GDM1 (cell line): ENCODE measurements at places on chromosomes 7 and 10.

DNA sequence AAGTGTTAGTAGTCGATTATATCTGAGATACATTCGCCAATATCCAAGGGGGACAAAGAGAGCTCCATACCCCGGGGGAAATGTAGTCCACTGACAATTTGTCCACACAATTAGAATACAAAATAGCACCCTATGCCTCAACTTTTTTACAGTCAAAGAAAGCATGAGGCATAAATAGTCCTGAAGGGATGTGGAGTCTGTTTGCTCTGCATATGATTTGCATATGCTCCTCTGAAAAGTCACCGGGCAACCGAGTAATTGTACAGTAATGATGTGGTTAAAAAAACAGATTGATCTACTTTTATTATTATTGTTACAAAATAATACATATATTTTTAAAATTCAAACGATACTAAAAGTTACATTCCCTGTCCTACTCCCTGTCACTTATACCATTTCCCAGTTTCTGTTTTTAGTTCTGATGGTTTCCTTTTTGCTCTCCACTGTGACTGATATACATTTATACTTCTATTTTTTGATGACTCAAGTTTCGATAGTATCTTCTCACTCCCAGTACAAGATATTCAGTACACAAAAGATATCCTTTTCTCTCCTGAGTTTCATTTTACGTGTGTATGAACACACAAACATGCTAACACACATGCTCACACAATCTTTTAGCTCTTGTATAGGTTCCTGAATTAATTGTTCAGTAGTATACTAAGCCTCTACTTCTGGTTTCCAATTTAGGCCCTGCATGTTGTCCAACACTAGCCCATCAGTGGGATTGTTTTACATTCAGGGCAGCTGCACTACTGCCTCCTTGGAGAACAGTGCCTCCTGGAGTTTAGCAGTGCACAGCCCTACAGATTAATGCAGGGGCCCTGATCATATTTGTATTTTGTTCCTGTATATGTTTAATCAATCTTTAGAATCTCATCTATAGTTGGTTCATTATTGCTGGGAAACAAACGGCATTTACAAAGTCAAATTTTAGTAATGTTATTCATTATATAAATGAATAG, 130.9 kb downstream of the TES start:
- DNase-seq, result no peak

- DNase-seq, result no peak
Measured at GRCh38 chr10:31207636-31208035, 111.4 kb upstream of the ZEB1 start.

DNA sequence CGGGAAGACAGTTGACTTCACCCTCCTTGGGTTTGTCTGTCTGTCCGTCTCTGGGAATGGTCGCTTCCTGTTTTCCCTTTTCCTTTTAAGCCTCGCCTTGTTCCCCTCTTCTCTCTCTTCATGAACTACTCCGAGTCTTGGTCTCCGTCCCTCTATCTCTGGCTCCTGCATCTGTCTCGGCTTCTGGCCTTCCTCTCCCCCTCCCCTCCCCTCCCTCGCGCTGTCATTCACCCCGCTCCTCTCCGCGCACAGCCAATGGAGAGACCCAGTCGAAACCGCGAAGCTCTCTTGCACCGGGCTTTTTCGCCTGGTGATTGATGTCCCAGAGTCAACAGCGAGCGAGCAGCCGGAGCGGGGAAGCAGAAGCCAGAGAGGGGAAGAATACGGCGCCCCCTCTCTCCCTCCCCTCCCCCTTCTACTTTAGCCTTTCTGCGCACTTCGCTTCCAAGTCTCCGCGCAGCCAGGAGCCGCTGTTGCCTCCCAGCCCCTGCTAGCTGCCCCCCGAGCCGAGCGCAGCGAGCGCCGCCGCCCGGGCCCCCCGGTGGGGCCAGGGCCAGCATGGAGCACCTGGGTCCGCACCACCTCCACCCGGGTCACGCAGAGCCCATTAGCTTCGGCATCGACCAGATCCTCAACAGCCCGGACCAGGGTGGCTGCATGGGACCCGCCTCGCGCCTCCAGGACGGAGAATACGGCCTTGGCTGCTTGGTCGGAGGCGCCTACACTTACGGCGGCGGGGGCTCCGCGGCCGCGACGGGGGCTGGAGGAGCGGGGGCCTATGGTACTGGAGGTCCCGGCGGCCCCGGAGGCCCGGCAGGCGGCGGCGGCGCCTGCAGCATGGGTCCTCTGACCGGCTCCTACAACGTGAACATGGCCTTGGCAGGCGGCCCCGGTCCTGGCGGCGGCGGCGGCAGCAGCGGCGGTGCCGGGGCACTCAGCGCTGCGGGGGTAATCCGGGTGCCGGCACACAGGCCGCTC, at the start of gene TLX1:
Gene TLX1, plus strand, starts transcription at position 317 of the 978 bp plus-strand sequence. Its CDS starts 242 bp downstream, at position 559.
- peak; percentile 91 for DNase-seq

GRCh38 chr10:29304995-29305335, 16.1 kb downstream of the LYZL1 start:
- no peak for DNase-seq

DNA sequence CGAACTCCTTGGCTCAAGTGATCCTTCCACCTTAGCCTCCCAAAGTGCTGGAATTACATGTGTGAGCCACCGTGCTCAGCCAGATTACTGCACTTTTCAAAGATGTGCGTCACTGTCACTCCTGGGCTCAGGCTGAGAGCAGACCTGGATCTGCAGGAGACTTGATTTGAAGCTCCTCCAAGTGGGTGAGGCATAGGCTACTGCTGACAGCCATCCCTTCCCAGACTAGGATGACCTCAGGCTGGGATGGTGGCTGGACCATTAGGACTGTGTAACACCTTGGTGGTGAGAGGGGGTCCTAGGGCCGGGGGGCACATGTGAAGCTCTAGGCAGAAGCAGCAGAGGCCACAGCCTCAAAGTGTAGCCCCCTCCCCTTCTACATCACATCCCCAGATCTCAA, 8.2 kb upstream of the SRRM3 start:
- no peak for DNase-seq

DNA sequence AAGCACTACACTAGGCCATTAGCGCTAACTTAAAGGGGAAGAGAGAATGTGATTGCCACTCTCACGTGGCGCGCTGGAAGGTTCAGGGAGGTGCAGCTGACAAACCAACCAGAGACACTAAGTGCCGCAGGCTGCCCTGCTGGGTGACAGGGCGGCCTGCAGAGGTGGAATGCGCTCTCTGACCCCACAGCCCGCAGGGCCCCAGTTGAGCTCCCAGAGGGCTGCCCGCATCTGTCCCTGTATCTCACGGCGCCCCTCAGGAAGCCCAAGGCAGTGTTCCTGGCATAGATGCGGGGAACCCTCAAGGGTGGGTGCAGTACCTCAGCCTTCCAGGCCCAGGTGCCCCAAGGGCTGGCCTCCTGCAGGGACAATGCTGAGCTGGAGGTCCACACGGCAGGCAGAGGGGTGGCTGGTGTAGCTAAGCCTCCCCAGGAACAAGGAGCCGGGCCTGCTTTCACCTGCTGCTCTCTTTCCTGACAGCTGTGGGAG, 66.6 kb downstream of the CALML3 start:
- no peak for DNase-seq

- no peak for DNase-seq
Measured at GRCh38 chr7:147659036-147659995, 931.2 kb upstream of the C7orf33 start.

DNA sequence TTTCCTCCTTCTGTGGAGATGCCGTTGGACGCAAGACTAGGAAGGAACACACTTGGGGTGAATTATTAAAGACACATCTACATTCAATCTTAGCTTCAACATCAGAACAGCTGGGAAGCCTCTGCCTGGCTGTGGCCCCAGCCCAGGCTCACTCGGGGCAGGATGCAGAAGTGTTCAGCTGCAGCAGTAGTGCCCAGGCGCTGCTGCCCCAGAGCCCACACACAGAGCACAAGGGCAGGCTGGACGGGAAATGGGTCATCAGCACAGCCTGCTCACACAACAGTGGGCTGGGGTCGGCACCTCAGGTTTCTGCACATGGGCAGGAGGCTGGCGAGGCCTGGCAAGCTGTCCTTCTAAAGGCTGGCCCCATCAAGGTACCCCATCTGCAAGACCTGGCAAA, 42.5 kb downstream of the NOD1 start:
- DNase-seq, result no peak

DNA sequence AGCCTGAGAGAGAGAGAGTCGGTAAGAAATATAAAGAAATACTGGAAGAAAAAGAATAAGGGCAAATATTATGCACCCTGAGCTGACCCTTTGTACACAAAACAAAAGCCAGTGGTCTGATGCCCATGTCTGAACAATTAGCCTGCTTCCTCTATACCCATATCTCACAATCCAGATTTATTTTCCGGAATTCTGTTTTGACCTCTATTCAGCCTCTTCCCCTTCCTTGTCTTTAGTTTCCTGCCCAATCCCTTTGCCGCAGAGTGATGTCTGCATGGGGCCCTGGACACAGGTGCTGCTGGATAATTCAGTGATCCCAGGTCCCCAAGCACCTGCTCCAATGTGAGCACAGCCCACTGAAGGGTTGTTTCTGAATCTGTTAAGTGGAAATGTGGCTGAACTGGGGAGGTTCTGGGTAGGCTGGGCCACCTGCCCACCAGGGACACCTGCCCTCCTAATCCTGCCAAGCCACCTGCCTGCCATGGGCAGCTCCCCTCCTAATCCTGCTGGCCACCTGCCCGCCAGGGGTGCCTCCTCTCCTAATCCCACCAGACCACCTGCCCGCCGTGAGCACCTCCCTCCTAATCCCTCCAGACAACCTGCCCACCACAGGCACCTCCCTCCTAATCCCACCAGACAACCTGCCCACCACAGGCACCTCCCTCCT, 23.0 kb downstream of the ADGRA1 start:
- DNase-seq, result no peak

GRCh38 chr10:75261813-75262705, 26.3 kb upstream of the COMTD1 start:
- no peak for DNase-seq

DNA sequence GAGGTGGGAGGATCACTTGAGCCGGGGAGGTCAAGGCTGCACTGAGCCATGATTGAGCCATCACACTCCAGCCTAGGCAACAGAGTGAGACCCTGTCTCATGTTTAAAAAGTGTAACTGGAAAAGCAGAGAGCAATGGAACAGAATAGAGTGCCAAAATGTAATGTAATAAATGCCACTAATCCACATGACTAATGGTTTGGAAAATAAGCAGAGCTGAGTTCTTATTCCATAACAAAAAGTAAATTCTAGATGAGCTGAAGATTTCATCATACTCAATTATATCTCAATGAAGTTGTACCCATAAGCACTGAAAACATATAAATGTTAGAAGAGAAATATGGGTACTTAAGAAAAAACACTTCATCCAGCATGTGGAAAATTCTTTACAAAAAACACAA, 132.6 kb downstream of the USP6NL start:
- no peak for DNase-seq

GRCh38 chr10:125629758-125630376, 53.1 kb downstream of the TEX36 start:
- no peak for DNase-seq

DNA sequence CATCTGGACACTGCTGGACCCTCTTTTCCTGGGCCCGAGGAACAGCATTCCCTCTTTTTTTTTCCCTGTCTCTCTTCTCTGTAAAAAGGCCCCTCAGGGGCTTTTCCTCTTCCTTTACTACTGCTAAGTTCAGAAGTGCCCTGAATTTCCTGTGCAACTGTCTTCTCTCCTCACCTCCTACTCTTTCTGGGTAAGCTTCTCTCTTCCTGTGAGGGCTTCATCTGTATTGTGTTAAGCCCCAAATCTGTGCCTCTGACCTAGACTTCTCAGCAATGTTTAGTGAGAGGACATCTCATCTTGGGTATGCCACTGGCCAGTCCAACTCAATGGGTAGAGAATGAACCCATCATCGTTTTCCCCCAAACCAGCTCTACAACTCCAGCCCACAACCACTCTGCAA, 174.2 kb downstream of the PTEN start:
- DNase-seq, result no peak

DNA sequence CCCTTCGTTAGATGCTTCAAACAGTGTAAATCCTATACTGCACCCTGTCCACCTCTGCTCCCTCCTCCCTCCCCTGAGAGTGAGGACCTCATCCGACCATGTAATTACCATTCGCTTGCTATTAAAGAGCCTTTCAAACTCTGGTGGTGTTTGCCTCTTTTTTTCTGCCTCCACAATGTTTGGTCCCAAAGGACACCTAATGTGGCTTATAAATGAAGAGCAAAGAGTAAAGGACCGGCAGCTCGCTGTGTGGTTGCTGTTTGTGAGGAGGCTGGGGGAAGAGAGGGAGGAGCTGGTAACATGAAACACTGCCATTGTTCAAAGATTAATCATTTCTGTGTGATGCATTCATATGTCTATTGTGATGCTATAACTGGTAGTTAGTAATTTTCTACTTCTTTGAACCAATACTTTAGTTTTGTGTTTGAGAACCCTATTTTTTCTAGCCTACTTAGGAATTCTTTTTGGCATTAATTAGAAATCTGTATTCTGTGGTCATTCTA, 27.9 kb downstream of the MTURN start:
- DNase-seq, result no peak

- DNase-seq, result no peak
Measured at GRCh38 chr10:15046626-15047025, 2.9 kb downstream of the OLAH start.

DNA sequence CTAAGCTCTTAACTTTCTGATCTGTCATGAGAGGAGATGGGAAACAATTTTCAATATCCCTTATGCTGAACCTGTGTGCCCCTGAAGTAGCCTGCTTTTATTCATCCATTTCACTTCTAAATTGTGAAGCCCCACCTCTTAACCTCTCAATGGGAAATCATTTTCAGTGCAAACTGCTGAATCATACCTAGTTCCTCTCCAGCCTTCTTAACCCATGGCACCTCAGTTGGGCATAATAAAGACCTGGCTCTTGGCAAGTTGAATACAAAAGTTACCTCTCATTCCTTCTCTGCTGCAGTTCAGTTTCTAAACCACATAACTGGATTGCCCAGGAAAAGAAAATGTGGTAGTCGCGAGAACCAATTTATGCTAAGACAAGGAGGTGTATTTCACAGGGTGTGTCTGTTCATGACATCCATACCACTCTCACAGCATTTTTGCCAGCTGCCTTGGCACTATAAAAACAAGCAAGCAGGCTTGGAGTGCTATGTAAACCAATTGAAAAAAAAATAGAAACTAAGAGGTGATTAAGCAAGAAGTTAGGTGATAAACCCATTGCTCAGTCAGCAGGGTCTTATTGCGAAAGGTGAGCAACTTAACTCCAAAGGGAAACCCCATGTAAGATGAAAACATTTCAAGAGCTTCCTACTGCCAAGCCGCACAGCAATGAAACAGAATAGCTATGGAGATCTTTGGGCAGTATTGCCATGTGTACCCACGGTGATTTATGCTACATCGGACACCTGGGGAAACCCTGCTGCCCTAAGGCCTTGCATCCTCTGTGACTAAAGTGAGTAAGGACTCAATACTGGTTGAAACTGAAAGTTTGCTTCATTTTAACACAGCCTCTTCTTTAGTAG, 57.0 kb upstream of the DKK1 start:
- no peak for DNase-seq

GRCh38 chr7:44307301-44307900, 18.0 kb downstream of the CAMK2B start:
- peak; percentile 12 for DNase-seq

DNA sequence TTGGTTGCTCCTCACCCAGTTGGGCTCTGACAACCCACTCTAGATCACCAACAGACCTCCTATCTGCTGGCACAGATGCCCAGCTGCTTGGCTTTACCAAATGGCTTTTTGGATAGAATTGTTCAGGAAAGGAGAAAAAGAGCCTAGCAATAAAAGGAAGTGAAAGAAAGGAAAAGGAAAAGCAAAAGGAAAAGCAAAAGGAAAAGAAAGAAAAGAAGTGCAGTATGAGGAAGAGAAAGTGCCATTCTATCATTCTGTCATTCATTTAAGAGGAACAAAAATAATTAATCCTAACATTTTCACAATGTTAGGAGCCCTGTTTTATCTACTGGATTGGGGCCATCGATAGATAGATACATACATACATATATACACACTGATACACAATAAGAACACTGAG, 353.6 kb downstream of the THSD7A start:
- no peak for DNase-seq
